ENCODE measurements at places on chromosomes 12 and 14.

- no peak for DNase-seq
These were observed 248.6 kb upstream of the KRR1 start for GRCh38 chr12:75759842-75760572.

DNA sequence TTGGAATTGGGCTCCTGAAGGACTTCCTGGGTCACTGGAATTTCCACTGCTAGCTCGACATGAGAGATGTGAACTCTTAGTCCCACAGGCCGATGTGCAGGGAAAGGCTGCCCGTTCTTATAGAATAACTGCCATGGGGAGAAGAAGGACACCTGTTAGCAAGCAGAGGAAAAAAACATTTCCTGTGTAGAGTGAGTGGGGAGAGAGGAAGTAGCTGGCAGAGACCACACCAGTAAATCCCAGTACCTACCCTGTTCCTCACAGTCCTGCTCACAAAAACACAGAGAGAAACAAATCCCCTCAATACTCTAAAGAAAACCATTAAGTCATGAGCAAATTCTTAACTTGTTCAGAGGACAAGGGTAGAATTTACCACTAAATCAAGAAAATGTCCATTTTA is 29.5 kb downstream of the AREL1 start:
- DNase-seq, result no peak

GRCh38 chr14:59771577-59771976 is 99.0 kb downstream of the RTN1 start:
- DNase-seq, result no peak

GRCh38 chr12:26425587-26426260 is 230.4 kb downstream of the SSPN start:
- no peak for DNase-seq

GRCh38 chr14:68263563-68264259 is 444.1 kb downstream of the RAD51B start:
- no peak for DNase-seq

- DNase-seq, result no peak
These were observed 94.7 kb upstream of the SFSWAP start for GRCh38 chr12:131616043-131616700.

DNA sequence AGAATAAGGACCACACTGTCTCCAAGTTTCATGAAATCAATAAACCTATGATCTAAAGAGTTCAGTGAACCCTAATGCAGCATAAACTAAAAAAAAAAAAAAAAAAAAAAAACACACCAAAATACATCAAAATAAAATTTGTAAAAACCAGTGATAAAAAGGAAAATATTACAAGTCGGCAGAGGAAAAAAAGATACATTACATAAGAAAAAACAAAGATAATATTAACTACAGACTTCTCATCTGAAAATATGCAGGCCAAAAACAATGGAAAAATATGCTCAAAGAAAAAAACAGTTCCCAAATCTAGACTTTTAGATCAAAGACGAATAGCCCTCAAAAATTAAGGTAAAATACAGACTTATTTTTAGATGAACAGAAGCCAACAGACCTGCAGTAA is 27.6 kb downstream of the MED13L start:
- no peak for DNase-seq

GRCh38 chr12:46153268-46153872 is 115.5 kb downstream of the SLC38A1 start:
- DNase-seq, result no peak

DNA sequence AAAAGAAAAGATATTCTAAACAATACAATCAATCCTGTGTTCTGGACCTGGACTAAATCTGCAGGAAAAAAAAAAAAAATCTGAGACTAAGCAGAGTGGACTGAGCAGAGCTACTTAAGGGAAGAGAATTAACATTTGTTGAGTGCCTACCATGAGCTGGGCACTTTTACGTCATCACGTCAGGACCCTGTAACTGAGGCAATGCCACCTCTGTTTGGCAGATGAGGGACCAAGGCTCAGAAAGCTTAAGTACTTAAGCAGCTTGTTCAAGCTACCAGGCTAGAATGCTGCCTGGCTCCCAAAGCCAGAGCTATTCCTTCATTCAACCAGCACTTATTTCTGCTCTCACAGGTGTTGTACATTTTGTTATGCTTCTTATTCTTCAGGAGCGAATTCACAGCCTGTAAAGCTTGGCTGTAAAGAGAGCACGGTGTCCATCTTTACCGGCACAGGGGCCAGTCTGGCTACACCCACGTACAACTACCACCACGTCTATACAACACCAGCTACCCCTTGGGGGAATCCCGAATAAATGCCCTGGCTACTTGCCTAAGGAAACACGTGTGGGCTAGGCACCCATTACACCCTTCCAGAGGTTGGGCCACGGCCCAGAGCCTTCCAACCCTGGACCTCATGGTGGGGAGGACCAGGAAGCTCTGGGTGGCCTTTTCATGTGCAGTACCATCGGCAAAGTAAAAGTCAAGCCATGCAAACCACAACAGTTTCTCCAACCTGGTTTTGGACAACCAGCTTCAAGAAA is 27.0 kb downstream of the TMCC3 start:
- DNase-seq, result no peak

DNA sequence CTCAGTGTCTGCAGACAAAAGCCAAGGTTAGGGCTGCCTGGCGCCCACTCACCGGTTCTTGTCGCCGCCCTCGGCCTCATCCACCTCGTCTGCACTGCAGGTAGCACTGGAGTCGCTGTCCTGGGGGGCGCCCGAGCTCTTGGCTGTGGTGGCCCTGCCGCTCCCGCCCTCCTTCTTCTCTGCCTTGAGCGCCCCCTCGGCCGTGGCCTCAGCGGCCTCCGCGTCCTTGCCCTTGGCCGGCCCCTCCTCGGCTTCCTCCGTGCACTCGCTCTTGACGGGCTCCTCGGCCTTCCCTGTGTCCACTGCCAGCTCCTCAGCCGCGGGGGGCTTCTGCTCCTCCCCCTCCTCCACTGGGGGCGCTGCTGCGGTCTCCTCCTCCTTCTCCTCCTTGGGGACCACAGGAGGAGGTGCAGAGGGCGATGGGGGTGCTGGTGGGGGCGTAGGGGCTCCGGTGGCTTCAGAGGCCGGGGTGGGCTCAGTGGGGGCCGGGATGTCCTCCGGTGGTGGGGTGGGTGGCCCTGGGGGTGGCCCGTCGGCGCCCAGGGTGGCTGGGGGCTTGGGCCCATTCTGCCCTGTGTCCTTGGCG is 77.2 kb downstream of the RFLNA start:
- DNase-seq, result no peak

GRCh38 chr14:95297832-95298231 is 21.9 kb downstream of the CLMN start:
- no peak for DNase-seq

GRCh38 chr12:115932066-115932465 is 345.4 kb downstream of the MED13L start:
- DNase-seq, result no peak

All from activated CD8-positive, alpha-beta T cell treated with anti-CD3 and anti-CD28 coated beads, Interleukin-2, amount 10 ng/mL, durations not matched to agents 7 days and 5 days (primary cell).